ENCODE measurements at places on chromosomes 2 and 18.

DNA sequence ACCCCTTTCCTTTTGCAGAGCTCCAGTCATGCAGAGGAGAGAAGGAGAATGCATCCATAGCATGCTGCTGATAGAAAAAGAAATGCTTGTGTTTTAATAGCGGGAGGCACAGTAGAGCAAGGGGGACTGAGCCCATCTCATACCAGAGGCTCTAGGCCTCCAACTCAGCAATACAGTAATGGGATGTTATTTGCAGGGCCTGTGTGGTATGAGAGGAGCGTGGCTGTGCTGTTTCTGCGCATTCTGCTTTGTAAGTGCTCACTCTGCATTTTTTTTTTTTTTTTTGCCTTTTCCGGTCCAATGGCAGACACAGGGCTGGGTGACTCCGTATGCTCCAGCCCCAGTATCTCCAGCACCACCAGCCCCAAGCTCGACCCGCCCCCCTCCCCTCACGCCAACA is 200.0 kb downstream of the GBX2 start:
- DNase-seq: no peak

- DNase-seq: no peak
These were observed 108.6 kb downstream of the AGPS start for GRCh38 chr2:177501186-177501585.

GRCh38 chr18:32251466-32251865 is 61.6 kb downstream of the MEP1B start:
- no peak for DNase-seq

GRCh38 chr18:22999212-22999611 is 66.1 kb downstream of the RBBP8 start:
- no peak for DNase-seq

- DNase-seq: no peak
These were observed 32.9 kb downstream of the CCBE1 start for GRCh38 chr18:59664329-59664728.

DNA sequence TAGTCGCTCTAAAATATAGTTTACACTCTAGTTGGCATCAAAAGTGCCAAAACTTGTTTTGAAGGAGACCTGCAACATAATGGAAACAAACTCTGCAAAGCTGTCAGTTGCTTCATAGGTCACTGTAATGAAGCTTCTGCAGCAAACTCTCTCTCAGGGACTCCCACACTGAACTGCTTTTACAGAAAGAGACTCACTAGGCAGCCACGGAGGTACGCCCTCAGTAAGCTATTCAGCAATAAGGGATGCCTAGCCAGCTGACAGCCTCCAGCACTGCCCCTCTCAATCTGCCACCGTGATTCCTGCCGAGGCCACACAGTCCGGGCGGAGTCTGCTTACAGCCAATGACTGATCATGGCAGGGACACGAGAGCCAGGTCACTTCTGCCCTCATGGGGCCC is 51.1 kb downstream of the COLEC12 start:
- DNase-seq: no peak

GRCh38 chr2:217127744-217128143 is 267.9 kb upstream of the TNP1 start:
- no peak for DNase-seq

DNA sequence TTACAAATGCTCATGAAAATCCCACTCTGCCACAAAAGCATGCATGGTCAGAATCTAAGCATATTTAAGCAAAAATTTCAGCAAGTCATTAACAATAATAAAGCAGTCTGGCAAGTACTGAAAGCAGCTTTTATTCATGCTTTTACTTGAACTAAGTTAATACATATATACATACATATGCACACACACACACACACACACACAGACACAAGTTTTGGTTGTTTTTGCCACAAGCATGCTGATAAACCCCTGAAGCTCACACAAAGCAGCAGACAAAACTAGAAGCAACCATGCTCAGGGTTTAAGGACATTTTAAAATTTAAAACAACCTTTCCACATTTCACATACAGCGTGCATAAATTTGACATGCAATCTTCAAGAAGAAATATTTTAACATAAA is 819.1 kb upstream of the FSHR start:
- DNase-seq: no peak

GRCh38 chr2:205811387-205811786 is 129.1 kb downstream of the NRP2 start:
- no peak for DNase-seq

GRCh38 chr2:5959836-5960820 is 267.9 kb downstream of the SOX11 start:
- no peak for DNase-seq

DNA sequence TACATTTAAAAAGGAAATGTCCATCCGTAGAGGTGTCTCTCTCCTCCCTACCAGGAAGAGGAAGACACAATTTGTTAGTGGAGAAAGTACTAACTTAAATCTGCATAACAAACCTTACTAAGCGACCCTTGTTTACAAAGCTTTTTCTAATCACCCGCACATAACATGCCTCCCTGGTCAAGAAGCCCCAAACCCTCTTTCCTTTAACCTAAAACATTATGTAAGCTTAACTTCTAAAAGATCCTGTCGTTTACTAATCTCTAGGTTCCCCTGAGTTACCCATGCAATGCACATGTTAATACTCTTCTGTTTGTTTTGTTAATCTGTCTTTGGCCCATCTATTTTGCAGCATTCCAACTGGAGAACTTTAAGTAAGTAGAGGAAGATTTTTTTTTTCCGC is 630.3 kb upstream of the NRXN1 start:
- DNase-seq: no peak

DNA sequence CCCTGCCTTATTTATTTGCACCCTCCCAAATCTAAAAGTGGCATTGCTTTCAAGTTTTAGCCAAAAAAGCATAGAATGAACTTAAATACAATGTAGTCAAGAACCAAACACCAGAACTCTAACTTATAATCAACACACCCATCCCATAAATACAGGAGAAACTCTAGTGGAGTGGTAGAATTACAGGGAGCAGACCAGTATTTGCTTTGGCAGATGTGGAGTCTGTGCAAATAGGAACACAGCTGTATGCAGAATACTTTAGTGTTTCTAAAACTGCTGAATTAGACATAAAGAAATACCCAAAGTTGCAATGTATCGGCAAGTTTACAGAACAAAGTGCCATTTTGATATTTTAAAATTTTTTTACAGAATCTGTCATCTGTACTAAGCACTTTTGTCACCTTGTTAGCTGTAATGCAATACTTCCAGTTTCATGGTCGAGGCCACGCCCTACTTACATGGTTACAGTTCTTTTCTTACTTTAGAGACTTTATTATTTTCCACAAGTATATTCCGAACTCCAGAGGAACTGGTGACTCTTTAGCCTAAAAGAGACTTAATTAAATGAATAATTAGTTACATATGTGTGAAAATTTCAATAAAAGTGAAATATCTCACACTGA is 23.7 kb upstream of the COL5A2 start:
- DNase-seq: no peak

DNA sequence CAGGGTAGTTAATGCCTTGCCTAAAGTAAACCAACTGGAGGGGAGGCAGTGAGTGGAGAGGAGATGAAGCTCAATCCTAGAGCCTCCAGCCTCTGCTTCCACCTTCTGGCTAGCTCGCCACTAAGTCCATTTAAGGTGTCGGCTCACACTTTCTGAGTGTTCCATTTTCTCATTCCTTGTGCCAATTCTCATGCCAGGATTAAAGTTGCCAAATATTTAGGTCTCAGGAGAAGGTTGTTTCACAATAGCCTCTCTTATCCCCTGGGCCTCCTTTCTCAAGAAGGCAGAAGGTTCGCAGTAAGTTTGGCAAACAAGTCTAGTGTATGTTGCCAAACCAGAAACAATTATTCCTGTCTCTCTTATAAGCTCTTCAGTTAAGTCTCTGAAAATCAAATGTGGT is 57.2 kb downstream of the TACR1 start:
- DNase-seq: no peak

GRCh38 chr2:177572236-177572671 is 179.7 kb downstream of the AGPS start:
- DNase-seq: no peak

- no peak for DNase-seq
These were observed 3.6 kb upstream of the PHLPP1 start for GRCh38 chr18:62711781-62712180.

- DNase-seq: no peak
These were observed 19.9 kb upstream of the TTN start for GRCh38 chr2:178827111-178827510.

DNA sequence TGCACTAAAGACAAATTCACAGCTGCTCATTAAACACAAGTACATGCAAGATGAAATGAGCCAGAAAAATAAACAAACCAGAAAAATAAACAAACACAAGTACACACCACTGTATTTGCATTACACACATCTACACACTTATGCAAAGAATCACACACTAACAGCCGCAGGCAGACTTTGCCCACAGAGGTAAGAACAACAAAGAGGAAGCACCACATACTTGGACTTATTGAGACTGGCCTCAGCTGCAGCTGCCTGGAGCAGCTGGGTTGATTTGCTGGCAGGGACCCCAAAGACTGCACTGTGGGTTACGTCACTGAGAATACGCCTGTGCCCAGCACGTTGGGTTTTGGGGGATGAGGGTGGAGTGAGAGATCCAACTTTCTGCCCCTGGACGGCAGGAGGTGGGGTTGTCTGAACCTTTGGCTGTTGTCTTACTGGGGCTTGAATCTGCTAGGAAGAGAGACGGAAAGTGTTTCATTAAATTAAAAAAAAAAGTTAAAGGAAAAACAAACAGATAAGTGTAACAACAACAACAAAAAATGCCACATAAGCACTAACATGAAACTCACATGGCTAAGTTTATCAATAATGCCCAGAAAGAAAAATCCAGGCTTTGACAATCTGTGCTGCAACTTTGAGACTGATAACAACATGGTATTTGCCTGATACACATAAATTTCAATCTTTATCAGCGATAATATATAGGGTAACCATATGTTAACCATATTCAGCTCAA is 71.9 kb upstream of the NFU1 start:
- DNase-seq: no peak

DNA sequence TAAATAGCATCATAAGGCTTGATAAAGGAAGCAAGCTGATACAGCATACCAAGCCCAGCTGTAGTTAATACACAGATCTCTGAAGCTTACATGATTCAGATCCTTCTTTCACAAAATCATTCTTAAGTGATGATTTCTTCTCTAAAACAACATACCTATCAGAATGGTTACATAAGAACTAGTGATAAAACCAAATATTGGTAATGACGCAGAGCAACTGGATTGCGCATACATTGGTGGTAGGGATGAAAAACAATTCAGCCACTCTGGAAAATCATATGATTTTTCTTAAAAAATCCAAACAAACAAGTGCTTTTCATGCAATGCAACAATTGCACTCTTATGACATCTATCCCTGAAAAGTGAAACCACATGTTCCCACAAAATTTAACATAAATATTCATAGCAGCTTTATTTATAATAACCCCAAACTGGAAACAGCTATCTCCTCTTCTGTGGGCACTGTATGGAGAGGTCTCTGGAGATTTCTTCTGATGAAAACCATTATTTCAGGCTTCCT is 153.6 kb upstream of the DSEL start:
- no peak for DNase-seq

GRCh38 chr18:10182009-10182624 is 268.3 kb downstream of the VAPA start:
- no peak for DNase-seq

GRCh38 chr18:61755555-61755954 is 137.3 kb downstream of the RNF152 start:
- DNase-seq: no peak

GRCh38 chr18:46393961-46394360 is 263.1 kb downstream of the LOXHD1 start:
- DNase-seq: no peak

DNA sequence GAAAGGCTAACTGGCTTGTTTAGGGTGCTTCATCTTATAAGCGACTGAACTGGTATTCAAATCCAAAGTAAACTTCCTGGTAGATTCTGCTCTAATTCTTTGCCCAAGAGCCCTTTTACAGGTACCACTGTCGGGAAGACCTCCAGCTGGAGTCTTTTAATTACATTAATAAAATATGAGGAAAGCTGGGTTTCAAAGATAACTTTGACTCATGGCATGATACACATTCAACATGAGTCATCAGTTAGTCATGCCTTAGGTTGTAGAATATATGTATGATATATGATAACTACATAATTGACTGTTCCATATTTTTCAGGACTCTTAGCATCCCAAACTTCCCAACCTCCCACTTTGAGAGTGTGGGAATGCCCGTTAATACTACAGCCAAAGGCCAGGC is 32.3 kb downstream of the ZCCHC2 start:
- no peak for DNase-seq

DNA sequence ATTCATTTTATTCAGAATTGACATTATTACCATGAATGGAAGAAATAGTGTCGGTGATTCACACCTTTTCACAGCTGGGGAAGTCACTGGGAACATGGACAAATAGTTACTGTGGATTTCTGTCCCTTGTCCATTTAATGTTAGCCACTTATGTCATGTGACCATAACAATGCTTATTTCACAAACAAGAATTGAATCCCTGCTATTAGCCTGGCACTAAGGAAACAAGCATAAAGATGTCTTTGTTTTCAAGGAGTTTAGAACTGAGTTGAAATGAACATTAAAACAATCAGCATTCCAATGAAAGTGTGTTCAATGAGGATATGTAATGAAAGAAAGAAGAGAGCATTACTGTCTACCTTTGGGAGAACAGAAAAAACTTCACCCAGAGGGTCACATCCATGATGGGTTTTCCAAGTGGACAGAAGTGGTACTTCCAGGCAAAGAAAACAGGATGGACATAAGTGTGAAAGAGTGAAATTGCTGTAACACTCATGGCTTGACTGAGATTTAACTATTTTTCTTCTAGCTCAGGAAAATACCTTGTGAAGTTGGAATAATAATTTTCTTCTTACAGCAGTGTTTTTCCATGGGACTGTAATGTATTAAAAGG is 324.5 kb upstream of the UBE2E3 start:
- DNase-seq: no peak

DNA sequence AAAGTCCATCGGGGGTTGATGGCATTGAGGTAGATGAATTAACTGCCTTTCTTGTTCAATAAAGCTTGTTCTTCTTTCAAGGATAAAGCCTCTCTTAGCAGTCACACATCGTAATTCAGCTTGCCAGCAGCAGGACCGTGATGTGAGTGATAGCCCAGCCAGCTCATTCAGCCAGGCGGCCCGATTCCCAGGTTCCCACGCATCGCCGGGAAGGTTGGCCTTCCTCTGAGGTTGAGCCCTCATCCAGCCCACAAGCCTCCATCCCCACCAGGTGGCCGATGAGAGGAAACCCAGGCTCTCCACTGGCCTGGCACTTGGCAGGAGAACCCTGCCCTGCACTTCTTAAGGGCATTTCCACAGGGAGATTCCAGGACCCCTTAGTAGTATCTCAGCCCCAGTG is 4.7 kb downstream of the AGAP1 start:
- no peak for DNase-seq

GRCh38 chr18:2316751-2317696 is 254.3 kb downstream of the METTL4 start:
- no peak for DNase-seq

- no peak for DNase-seq
These were observed 14.0 kb upstream of the IL1B start for GRCh38 chr2:112850588-112850987.

GRCh38 chr2:232353660-232354059 is 24.9 kb upstream of the ALPP start:
- no peak for DNase-seq

- DNase-seq: no peak
These were observed 137.9 kb downstream of the KLHL29 start for GRCh38 chr2:23522726-23523372.

- no peak for DNase-seq
These were observed 417 bp downstream of the IL1B start for GRCh38 chr2:112836163-112836560.

Measured in D721Med (cell line).